ENCODE measurements at places on chromosomes 3 and 15.

- DNase-seq = no peak
These were observed 80.6 kb downstream of the MYO9A start for GRCh38 chr15:72037321-72037720.

GRCh38 chr3:184399410-184399809 lies 19.6 kb downstream of the CHRD start:
- DNase-seq = no peak

GRCh38 chr3:81565041-81565440 lies 196.4 kb downstream of the GBE1 start:
- no peak for DNase-seq

- no peak for DNase-seq
These were observed 231.2 kb upstream of the CTDSPL start for GRCh38 chr3:37630441-37630840.

GRCh38 chr3:90007778-90008499 lies 900.5 kb downstream of the EPHA3 start:
- no peak for DNase-seq

- DNase-seq = no peak
These were observed 40.5 kb upstream of the FRMD4B start for GRCh38 chr3:69426291-69426966.

DNA sequence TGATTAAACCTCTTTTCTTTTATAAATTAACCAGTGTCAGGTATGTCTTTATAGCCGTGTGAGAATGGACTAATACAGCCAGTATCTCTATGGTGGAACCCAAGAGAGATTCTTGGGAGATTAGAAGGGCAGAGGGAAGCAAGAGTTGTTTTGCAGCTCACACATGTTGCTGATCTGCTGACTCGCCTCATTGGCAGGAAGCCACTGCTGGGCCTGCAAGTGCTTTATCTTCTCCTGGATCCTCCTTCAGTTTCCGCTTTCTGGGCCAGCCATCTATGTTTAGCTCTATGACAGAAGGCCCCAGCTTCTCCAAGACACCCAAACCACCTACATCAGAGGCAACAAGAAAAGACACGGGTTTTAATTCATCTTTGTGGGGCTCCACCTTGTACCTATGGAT lies 23.4 kb upstream of the GALNT15 start:
- DNase-seq = peak; percentile 81

GRCh38 chr3:56861511-56861910 lies 59.8 kb upstream of the ARHGEF3 start:
- no peak for DNase-seq

DNA sequence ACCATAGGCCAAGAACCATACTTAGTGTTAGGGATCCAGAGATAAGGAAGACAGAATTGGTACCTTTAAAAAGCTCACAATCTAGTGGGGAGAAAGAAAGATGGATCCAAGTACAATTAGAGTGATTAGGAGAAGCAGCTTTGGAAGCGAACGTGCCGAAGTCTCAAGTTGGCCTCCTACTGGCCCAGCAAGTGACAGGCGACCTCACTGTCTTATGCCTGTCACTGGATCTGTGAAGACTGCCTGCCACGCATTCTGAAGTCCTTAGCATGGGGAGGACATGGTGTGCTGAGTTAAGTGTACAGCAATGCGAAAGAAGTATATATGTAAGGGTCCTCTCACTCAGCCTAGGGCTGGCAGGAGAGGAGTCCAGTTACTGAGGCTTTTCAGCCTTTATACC lies 141.0 kb downstream of the GABRB3 start:
- no peak for DNase-seq

GRCh38 chr3:42852441-42852840 lies 23.2 kb downstream of the CYP8B1 start:
- DNase-seq = peak; percentile 43

DNA sequence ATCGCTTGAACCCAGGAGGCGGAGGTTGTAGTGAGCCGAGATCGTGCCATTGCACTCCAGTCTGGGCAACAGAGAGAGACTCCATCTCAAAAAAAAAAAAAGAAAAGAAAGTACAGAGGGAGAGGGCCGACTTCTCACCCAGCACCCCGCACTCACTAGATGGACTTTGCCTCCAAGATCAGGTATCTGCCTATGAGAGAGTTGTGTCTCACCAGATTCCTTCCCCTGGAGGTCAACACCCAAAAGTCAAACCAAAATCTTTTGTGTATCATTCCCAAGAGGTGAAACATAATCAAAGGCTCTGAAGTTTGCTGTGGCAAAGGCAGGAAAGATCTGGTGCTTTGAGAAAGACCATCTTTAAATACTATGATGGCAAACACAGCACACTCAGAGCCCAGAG lies 51.2 kb downstream of the HMCES start:
- no peak for DNase-seq

GRCh38 chr3:95715128-95715527 lies 1099.3 kb upstream of the EPHA6 start:
- DNase-seq = no peak

DNA sequence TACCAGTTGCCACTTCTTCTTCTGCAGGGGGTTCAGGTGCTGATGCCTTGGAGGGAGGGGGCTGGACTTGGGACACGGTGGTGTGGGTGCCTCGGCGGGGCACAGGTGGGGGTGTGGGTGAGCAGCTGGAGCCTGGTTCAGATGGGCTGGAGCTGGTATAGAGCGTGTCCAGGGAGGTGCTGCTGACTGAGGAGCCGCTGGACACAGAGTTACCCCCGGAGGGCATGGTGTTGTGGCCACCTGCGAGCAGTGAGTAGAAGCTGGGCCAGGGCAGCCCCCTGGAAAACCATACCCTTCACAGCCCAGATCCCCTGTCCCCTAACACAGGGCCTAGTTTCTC lies 4.2 kb downstream of the NCKIPSD start:
- DNase-seq = no peak

GRCh38 chr3:154105218-154105975 lies 15.8 kb upstream of the ARHGEF26 start:
- DNase-seq = no peak

DNA sequence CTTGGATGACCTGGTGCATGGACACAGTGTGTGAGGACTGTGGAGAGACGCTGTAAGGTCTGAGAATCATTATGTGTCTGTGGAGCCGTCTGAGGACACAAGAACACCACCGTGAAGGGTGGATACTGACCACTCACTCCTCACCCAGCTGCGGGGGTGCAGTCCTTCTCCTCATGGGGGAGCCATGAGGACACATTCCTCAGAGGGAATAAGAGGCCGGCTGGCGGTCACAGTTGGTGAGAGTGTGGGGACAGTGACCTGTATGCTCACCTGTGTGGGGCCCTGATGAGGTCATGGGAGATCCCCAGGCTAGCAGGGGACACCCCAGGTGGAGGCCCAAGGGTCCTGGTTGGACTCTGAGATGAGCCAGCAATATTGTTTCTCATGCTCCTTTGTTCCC lies 2.5 kb upstream of the TRPM1 start:
- no peak for DNase-seq

- no peak for DNase-seq
These were observed 171.7 kb downstream of the PGPEP1L start for GRCh38 chr15:98835876-98836275.

GRCh38 chr3:133712017-133712416 lies 34.2 kb upstream of the TF start:
- DNase-seq = no peak

DNA sequence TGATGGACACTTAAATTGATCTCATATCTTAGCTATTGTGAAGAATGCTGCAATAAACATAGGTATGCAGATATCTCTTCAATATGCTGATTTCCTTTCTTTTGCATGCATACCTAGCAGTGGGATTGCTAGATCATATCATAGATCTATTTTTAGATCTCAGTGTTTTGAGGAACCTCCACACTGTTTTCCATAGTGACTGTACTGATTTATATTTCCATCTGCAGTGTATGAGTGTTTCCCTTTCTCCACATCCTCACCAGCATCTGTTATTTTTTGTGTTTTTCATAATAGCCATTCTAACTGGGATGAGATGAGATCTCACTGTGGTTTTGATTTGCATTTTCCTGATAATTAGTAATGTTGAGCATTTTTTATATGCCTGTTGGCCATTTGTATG lies 17.1 kb upstream of the RASA2 start:
- DNase-seq = no peak

DNA sequence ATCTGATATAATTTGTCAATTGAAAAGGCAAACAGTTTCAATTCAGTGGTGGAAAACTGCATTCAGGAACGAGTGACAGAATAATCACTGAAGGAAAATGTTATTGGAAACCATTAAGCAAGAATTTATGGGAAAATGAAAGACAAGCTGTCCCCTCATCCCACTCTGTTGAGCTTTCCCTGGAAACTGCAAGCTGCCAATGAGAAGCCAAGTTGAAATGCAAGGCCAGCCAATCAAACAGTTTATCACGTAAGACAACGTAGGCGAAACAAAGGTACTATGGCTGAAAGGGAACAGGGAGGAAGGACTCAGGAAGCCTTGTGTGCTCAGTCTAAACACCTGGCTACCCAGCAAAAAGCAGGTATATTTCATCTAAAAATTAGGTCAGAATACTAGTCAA lies 187.9 kb upstream of the ATP10A start:
- DNase-seq = no peak
